Foreskin melanocyte (primary cell): ENCODE measurements at places on chromosomes 1 and 21.

GRCh38 chr1:184593597-184593996, 161.1 kb downstream of the EDEM3 start:
- no peak for DNase-seq

DNA sequence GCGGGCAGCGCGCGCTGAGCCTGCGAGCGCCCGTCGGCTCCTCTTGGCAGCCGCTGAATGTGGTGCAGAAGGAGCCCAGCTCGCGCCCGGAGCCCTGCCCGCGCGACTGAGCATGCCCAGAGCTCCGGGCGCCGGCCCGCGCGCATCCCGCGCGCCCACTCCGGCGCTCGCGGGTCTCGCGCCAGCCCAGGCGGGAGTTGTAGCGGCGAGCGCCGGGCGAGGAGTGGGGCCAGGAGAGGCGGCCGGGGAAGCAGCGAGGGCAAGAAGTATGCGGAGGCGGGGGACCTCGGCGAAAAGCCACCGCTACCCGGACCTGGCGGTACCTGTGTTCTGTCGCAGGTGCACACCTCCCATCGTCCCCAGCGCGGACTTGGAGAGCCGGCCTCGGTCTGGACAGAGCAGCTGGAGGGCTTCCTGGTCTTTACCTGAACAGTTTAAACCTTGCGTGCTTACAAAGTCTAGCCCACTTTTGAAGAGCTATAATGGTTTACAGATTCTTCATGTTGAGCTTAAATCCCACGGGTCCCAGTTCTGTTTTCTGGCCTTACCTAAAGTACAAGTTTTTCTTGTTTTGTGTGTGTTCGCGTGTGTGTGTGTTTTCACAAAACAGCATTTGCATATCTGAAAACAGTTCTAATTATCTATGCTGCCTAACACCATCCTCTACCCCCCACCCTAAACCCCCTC, at the start of gene DDAH1:
Gene DDAH1 (minus strand): TSS at position 61 of the 687 bp plus-strand sequence. CDS start 114 bp downstream, outside the sequence.
- no peak for DNase-seq

- no peak for DNase-seq
Observed at GRCh38 chr1:228226141-228226874, 18.5 kb downstream of the OBSCN start.

GRCh38 chr21:35681946-35682345, 378.4 kb downstream of the SETD4 start:
- no peak for DNase-seq

DNA sequence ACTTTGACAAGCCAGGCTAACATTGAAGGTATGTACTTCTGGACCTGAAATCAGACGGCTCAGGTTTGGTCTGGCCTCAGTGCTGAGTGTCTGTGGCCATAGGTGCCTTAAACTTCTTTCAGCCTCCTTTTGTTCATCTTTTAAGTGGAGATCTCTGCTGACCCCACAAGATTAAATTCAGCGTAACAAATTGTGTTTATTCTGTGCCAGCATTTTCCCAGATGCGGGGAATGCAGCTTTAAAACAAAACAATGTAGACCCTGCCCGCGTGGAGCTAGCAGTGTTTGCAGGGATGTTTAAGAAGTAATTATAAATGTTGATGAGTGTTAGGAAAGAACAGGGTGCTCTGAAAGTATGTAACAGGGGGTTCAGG, 923 bp downstream of the CAP1 start:
- no peak for DNase-seq

DNA sequence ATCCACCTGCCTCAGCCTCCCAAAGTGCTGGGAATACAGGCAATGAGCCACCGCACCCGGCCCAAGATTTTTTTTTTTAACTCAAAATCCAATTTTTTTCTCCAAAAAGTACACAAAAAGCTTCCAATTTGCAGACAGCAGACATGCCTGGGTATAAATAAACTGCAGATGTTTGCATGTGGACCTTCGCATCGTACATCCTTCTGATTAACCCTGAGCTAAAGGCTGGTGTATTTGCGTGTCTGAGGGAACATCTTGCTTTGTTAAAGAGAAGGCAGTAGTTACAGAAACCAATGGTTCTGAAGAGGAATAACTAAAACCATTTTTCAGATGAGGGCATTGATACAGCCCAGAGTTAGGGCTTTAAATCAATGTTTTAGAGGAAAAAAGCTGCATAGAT, 12.7 kb downstream of the BCAR3 start:
- DNase-seq, result no peak

DNA sequence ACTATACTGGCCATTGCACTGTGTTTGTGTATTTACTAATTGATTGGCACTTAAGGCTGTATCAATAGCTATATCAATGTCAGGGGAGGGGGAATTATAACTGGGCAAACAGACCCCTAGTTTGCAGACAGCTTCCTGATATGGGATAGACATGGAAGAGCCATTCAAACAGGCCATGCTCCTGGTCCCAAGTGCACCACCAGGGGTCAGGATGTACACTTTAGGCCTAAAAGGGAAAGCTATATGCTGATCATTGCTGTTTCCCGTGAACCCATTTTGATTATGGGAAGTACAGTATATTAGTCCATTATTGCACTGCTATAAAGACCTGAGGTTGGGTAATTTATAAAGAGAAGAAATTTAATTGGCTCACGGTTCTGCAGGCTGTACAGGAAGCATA, 124.9 kb upstream of the BACE2 start:
- no peak for DNase-seq
